Activated CD4-positive, alpha-beta T cell treated with anti-CD3 and anti-CD28 coated beads, Interleukin-2, amount 50 U/mL, for 16 hours (primary cell): ENCODE measurements at places on chromosomes 2 and 18.

DNA sequence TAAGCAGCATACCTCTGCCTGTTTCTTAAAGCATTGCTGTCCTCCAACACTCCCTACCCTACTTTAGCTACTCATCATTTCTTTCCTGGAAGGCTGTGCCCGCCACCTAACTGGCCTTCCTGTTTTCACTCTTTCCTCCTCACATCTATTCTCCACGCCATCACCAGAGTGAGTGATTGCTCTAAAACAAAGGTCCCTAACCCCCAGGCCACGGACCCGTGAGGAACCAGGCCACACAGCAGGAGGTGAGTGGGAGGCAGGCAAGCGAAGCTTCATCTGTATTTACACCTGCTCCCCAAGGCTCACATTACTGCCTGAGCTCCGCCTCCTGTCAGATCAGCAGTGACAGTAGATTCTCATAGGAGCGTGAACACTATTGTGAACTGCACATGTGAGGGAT lies 13.3 kb upstream of the ZEB2 start:
- DNase-seq, result no peak

GRCh38 chr2:144137705-144138428 lies 382.1 kb downstream of the ZEB2 start:
- DNase-seq, result no peak

GRCh38 chr2:5940596-5941535 lies 248.7 kb downstream of the SOX11 start:
- no peak for DNase-seq

GRCh38 chr2:135638825-135639224 lies 102.8 kb upstream of the UBXN4 start:
- no peak for DNase-seq
